Epithelial cell of alveolus of lung (primary cell): ENCODE measurements at places on chromosomes 5 and 9. TPM values are rescaled to one million over a fixed set of nuclear protein-coding genes. Genes with fewer than 3 reads are reported as not detected.

PCDHB13 gene
- total RNA-seq, result 0.26 and 1.0 TPM in 2 replicates

NIM1K gene
- total RNA-seq, result 0.78 and 0.96 TPM in 2 replicates

GPR151 gene
- not detected in 2 replicates for total RNA-seq

AJM1 gene
- 0.52 and 0.88 TPM in 2 replicates for total RNA-seq

ADAMTSL2 gene
- 0.26 and 2.4 TPM in 2 replicates for total RNA-seq

HARS2 gene
- 23.9 and 25.6 TPM in 2 replicates for total RNA-seq

NUDCD2 gene
- 5.2 and 6.9 TPM in 2 replicates for total RNA-seq

ELAVL2 gene
- total RNA-seq, result 0.96 TPM in 1 of 2 replicates, not detected in the other

SUSD3 gene
- total RNA-seq, result 1.8 TPM in 2 replicates

MLANA gene
- total RNA-seq, result not detected in 2 replicates

BTF3 gene
- 511 and 785 TPM in 2 replicates for total RNA-seq
